CD4-positive, alpha-beta T cell treated with Interleukin-12 subunit alpha and Interleukin-12 subunit beta, for 1 hour (primary cell): ENCODE measurements at places on chromosomes 11 and 22.

DNA sequence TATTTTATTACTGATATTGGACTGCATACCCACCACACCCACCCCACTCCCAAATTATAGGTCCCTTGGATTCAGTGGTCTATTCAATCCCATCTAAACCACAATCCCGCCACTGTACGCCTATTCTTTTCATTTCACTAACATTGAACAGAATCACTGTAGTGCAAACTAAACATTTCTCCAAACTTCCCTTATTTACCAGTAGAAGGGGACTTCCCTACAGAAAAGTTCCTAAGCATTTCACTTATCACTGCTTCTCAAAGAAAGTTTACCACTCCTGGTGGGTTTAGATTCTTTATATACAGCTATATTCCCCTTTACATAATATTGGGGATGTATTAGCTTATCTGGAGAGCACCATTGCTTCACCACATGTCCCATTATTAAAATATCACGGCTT lies 29.3 kb downstream of the OR8B12 start:
- DNase-seq, result no peak

DNA sequence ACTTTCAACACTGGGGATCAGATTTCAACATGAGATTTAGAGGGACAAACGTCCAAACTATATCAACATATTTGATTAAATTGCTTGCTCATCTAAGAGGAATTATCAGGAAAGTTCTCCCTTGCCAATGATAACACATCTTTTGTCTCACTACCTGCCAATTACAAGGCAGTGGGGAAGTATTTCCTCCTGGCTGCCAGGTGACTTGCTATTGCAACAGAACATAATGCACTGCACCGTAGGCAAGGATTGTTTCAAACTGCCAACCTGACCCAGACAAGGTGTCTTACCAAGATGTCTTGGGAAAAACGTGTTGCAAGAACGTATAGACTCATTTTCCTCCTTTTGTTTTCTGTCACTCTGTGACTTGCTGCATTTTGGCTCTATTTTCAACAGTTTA lies 711.6 kb downstream of the METTL15 start:
- no peak for DNase-seq

GRCh38 chr22:31100762-31101525 lies 6.4 kb downstream of the SELENOM start:
- DNase-seq, result no peak

DNA sequence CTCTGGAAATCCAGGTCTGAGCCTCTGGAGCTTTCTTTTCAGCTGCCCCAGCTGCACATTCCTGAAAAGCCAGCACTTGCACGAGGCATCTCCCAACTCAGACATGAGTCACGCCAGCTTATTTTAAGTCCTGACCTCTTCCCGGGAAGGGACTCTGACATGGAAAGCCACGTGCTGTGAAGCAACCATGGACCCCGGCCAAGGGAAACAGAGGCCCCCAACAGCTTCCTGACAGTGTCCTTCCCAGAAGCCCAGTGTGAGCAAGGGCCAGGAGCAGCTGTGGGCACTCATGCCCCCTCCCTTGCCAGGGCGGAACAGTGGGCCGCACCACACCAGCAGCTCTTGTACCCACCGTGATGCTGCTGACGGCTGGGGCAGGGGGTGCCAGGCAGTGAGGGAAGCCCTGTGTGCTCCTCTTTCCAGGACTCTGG lies 118.8 kb upstream of the CADM1 start:
- DNase-seq, result no peak

DNA sequence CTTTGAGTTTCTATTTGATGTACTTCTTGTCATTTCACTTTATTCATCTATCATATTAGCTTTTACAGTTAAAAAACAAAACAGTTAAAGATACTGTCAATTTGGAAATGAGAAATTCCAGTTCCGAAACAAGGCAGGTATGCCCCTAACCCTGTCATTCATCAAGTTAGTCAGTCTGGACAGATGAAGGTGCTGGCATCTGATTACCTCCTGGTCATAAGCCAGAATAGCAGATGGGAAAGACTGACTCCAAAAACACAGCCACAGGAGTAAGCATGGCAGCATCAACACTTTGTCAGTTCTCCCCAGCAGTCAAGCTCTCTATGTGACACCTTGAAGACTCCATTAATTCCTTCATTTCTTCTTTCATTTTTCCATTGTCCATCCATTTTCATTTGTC lies 4.3 kb downstream of the LRRC51 start:
- no peak for DNase-seq

DNA sequence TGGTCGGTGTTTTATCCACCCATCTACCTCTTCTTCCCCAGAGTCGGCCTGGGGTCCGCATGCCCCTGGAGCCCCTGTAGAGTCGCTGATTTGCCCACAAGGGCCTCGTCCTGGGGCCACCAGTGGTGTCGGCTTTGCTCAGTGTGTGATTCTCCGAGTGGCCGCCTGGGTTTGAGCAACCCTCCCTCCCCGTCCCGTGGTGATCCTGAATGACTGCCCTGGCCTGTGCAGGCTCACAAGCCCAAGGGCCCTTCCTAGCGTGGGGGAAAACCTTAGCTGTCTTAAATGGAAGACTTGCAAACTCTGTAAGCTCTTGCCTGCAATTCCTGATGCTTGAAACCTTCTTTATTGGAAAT lies 128.3 kb downstream of the OSBP2 start:
- DNase-seq, result no peak

DNA sequence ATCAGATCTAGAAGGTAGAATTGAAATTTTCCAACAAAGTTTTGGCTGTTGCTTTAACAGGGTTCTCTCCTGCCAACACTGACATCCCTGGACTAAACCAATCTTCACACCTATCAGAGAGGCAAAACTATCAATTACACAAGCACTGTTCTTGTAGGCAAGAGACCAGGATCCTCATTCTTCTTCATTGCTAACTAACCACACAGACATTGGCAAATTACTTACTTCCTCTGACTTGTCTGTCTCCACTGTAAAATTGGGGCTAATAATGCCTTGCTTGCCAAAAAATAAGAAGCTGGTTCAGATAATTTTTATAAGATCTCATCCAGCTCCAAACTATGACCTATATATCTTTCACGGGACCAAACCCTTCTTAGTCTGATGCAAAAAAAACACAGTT lies 93.8 kb upstream of the DDI1 start:
- no peak for DNase-seq

GRCh38 chr22:42132457-42132856 lies 1.8 kb upstream of the CYP2D6 start:
- DNase-seq, result no peak

- peak; percentile 35 for DNase-seq
These were observed 4.0 kb downstream of the NAP1L4 start for GRCh38 chr11:2987881-2988861.

DNA sequence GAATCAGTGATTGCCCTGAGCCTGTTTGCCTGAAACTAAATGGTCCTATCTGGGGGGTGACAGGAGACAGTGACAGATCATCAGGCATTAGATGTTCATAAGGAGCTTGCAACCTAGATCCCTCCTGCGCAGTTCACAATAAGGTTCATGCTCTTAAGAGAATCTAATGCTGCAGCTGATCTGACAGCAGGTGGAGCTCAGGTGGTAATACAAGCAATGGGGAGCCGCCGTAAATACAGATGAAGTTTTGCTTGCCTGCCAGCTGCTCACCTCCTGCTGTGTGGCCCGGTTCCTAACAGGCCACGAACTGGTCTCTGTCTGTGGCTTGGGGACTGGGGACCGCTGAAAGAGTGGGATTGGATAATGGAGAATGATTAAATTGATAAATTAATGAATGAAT lies 14.0 kb downstream of the NOX4 start:
- DNase-seq, result no peak

DNA sequence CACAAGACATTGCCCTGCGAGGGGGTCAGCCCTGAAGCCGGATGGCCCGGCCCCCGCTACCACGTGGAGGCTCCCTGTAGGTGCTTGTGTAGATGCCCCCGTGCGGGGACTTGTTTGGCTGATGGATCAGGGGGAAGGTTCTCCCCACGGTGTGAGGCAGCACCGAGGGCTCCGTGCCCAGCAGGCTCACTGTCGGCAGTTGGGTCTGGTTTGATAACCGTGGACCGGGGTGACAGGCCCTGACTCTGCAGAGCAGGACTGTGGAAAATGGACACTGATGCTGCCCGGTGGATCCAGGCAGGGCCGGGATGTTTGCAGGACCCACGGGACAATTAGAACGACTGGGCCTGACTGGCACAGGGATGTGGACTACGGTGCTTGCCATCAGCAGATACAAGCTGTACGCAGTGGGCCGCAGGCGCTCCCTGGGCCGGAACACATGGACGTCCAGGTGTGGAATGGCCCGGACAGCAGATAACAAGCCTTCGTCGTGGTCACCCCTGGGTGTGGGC lies 19.0 kb downstream of the KCNQ1 start:
- no peak for DNase-seq

DNA sequence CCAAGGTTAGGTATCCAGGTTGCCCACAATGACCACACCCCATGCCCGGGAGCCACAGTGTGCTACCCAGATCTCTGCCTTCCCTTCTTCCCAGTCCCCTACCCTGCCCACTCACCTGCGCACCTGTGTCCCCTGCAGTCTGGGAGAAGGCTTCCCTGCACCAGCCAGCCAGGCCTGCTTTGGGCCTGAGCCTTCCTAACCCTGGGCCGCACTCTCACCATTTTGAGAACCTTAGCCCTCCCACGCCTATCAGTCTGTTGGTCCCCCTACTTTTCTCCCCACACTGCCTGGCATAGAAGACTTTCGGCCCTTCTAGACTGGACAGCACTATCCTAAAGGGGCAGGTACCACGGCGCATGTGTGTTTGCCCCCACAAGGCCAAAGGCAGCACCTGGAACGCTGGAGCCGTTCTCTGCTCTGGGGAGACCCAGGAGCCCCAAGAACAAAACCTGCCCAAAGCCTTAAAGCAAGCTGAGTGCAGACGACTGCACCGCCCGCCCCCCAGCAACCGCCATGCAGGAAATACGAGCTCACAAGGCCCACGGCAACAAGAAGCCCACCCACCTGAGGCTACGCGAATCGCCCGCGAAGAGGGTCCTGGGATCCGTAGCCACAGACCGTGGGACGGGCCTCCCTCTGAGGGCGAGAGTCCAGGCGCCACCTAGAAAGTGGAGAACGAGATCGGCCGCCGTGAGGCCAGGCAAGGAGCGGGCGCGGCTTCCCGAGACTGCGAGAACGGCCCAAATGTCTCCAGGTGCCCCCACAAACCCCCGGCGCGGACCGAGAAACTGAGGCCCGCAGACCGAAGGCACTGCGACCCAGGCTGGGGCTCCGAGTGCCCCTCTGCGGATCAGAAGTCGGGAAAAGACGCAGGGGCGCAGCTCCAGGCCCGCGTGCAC lies 546 bp downstream of the GNB1L start:
- DNase-seq, result peak; percentile 9

DNA sequence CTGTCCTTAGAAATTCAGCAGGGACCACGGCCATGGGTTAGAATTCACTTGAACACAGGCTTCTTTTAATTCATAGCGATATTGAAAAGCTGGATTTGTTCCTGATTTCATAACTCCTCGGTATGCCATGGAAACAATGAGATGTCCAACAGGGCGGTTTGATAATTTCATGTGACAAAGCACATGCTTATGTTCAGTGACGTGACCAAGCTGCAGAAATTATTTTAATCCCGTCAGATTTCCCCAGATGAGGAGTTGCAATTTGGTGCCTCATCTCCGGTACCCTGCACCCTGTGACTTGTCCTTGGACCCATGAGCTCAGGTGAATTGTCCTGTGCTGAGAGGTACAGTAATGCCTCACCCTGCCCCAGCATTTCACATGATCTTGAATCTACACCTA lies 81.7 kb downstream of the C11orf91 start:
- DNase-seq, result no peak

DNA sequence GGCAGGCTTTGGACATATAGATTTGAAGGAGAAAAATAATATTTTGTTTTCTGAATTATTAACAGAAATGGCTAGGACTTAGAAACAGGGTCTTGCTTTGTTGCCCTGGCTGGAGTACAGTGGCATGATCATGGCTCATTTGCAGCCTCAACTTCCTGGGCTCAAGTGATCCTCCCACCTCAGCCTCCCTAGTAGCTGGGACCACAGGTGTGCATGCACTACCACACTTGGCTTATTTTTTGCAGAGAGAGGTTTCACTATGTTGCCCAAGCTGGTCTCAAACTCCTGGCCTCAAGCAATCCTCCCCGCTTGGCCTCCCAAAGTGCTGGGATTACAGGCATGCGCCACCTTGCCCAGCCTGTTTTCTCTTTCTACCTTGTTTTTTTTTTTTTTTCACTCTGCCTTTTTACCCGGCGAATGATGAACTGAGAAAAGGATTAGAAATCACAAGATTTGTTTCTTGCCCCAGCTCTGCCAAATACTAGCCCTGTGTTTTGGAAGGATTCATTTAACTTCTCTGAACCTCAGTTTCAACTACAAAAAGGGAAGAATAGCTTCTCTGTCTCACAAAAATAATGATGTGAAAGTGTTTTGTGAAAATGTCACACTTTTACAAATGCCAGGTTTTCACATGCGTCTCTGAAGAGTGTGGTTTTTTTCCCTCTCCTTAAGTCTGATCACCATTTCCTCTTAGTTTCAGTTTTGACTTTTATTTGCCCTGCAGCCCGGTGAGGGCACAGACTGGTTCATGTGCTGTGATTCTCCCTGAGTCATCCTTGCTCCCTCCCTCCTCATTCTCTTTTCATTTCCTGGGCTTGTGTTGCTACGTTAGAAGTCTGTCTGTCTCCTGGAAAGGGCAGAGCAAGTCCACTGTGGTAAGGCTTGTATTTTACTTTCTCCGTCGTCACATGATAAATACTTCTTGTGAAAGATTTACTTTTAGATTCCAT lies 67.7 kb downstream of the BCL2L13 start:
- peak; percentile 23 for DNase-seq

- peak; percentile 47 for DNase-seq
These were observed 1.6 kb downstream of the CCND1 start for GRCh38 chr11:69642549-69642912.

DNA sequence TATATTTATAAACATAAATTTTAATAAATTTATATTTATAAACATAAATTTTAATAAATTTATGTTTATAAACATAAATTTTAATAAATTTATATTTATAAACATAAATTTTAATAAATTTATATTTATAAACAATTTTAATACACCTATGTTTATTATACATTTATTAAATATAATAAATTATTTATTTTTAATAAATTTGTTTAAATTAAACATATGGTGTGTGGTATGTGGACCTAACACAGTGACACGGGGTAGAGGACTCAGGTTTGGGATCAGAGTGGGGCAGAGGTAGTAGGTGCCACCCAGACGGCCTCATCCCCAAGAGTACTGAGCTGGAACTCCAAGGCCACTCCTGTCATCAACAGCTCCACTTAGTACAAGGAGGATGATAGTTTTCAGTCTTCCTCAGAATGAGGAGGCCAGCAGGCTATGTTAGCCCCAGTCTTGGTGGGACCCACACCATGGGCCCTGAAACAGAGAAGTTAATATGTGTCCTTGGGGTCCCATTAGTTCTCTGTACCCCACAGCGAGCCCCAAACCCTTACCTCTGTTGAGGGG lies 46.7 kb upstream of the BID start:
- no peak for DNase-seq
